ENCODE measurements at places on chromosomes 13 and 19.
A peak's percentile ranks its signal among the peaks of the same experiment; 100 is the strongest.

GRCh38 chr13:95588721-95589120 is 36.2 kb downstream of the CLDN10 start:
- no peak for DNase-seq

DNA sequence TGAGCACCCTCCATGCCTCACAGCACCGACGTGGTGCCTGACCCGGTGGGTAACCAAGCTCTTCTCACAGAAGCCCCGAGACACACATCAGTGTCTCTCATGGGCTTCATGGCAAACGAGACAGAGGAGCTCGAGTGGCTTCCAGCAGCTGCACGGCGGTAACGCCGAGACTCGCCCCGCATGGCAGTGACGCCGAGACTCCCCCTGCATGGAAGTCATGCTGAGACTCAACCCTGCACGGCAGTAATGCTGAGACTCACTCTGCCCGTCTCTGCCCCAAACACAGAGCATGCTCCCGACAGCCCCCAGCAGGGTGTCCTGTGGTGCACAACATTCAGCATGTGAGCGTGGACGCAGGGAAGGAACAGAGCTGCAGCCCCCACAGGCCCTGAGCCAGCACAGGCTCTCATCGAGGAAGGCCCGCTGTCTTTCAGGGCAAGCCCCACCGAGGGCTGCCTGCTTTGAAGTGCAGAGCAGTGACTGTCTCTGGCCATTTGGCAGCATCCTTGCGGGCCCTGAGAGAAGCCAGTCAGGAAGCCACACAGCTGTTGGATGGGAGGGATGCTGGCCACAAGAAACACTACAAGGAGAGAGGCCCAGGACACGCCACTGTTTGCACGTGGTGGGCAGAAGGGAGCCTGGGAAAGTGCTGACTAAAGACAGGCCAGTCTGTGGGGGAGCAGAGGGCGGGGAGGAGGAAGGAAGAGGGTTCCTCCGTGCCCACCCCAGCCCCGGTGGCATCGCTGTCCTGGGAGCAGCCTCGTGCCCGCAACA is 9.5 kb downstream of the GAS6 start:
- peak; percentile 81 for DNase-seq

- no peak for DNase-seq
These were observed at the start of gene ONECUT3 for GRCh38 chr19:1752757-1753728. TSS of gene ONECUT3 (plus strand) at chr19:1753506. CDS start at chr19:1753663, 157 bp downstream.

- DNase-seq, result peak; percentile 44
These were observed 1.1 kb upstream of the SHC2 start for GRCh38 chr19:461721-462551.

DNA sequence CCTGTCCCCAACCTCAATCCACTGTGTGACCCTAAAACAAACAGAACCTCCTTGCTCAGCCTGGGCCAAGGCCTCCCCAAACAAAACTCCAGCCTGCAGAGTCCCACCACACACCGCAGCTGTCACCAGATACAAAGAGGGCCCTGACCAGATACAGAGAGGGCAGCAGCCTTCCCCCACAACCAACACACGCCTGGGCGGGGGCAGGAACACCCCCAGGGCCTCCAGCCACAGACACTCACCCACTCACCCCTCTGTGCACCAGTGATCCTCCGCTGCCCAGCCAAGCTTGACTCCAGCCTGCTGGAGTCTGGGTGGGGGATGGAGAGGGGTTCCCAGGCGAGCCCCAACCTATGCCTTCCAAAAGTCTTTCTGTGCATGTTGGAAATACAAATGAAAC is 5.9 kb upstream of the CIRBP start:
- no peak for DNase-seq

- DNase-seq, result no peak
These were observed 213.9 kb upstream of the SERP2 start for GRCh38 chr13:44159633-44160279.

- DNase-seq, result no peak
These were observed 416.2 kb downstream of the DIAPH3 start for GRCh38 chr13:59747529-59747928.

GRCh38 chr13:94481941-94482340 is 2.5 kb upstream of the DCT start:
- peak; percentile 21 for DNase-seq

GRCh38 chr19:45553464-45553863 is 31.1 kb downstream of the OPA3 start:
- no peak for DNase-seq

DNA sequence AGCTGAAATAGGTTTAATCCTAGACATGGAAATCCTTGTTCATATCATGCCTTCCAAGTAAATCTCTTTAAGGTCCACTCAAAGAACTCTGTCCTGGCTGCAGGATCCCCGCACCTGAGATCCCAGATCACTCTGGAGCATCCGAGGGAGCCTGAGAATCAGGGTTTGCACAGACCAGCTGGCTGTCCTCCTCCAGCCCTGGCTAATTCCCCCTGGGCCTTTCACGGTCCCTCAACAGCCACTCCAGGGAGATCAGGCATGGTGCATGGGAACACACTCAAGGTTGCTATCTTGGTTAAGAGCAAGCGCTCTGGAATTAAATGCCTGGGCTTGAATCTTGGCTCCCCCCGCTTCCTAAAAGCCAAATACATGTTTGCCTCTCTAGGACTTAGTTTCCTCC is 130.8 kb downstream of the IRS2 start:
- DNase-seq, result no peak

DNA sequence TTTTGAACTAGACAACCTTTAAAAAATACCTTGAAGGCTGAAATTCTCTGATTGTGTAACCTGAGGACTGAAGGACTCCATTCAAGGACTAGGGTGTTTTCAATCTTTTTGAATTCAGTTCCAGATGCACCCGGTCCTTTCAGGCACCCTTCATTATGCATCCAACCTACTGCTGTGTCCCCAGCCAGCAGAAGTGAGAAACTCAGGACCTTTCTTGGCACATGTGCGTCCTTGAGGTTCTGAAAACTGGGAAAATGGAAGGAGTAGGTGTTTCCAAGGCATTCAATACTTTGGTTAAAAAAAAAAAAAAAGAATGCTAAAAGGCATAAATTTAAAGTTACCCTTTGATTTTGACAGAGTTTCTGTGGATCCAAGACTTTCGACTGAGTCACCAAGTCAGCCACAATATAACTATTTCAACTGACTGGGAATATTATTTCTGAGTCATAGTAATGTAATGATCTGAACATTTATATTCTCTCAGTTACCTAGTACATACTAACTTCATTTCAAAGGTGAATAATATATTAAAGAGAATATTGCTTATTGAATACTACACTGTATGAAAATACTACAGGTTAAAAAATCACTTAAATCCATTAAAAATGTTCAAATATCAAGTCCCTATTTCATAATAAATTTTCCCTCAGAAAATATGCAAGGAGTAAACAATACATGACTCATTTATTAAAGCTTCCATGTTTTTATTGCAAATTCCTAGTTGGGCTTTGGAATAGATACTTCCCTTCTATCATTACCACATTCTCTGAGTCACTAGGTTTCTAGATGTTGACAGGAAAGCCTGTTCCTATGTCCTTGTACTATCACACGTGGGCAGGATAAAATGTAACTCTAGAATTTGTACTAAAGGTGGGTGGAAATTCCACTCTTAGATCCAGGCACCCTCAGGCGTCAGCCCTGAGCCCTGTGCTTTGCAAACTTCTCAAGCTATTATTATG is 2.4 kb upstream of the ITGBL1 start:
- no peak for DNase-seq

- no peak for DNase-seq
These were observed 30.3 kb downstream of the ZNF763 start for GRCh38 chr19:11995174-11995573.

DNA sequence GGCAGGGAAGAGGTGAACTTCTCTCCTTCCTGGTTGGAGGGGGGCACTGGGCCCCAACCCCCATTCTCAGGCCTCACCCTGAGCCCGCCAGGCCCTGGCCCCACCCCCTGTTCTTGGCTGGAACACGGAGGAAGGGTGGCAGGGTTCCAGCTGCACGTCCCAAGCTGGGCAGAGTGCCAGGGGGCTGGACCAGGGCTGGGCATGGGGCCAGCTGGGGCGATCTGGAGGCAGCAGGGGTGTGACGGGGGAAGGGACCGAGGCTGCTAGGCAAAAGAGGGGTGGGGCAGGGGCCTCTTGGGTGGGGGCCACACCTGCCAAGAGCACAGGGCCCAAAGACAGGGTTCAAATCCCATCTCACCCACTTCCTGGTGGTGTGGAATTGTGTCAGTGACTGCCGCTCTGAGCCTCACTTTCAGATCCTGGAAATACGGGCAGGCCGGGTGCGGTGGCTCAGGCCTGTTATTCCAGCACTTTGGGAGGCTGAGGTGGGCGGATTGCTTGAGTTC is 2.2 kb downstream of the HIF3A start:
- DNase-seq, result peak; percentile 96

DNA sequence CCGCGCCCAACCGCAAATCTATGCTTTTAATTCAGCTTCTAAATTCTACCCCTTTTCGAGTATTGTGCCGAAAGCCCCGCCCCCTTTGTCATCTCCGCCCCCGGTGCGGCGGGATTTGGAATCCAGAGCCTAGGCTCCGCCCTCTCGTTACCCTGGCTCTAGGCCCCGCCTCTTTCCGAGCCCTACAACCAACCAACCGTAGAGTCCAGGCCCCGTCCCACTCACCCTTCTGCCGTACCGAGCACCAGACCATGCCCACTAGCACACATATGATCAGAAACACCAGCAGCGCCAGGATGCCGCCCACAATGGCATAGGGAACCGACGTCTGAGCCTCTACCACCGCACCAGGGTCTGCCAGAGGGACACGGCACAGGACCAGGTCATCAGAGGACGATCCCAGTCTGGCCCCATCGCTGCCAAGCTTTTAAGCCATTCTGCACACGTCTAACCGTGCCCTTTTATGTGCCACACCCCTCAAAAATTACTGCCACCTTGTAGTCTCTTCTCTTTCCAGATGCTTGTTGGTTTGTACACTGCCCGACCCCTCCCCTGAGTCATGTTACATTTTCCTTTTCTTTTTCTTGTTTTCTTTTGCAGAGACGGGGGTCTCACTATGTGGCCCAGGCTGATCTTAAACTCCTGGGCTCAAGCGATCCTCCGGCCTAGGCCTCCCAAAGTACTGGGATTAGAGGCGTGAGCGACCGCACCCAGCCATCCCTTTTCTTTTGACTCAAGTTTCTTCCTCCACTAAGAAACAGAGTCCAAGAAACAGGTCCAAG is 4.7 kb upstream of the ZNF428 start:
- DNase-seq, result no peak

GRCh38 chr13:37127691-37128241 is 22.3 kb upstream of the CSNK1A1L start:
- DNase-seq, result peak; percentile 90

- DNase-seq, result no peak
These were observed 148.6 kb upstream of the ZNF507 start for GRCh38 chr19:32196690-32197420.

GRCh38 chr13:103243495-103243894 is 177.3 kb upstream of the SLC10A2 start:
- no peak for DNase-seq

DNA sequence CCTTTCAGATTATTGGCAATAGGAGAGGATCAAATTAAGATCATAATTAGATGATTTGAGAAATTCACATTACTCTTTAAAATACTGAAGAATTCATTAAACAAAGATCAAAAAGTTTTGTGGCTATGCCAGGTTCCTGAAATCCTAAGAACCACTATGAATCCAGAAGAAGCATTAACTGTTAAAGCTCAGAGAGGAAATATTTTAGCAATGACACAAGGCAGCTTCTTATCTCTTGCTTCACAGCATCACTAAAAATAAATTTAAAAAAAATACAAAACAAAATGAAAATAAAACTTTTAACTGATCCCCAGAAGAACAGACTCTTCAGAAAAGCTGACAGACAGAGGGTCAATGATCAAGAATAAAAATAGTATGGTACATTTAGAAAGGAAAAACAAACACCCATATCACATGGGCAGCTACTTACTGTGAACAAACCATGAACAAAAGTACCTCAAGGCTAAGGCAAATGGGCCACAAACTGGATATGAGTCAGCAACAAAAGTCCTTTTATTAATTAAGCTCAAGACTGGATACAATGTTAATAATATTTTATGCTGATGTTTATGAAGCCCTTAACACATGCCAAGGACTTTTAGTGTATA is 19.6 kb downstream of the RNF6 start:
- no peak for DNase-seq

DNA sequence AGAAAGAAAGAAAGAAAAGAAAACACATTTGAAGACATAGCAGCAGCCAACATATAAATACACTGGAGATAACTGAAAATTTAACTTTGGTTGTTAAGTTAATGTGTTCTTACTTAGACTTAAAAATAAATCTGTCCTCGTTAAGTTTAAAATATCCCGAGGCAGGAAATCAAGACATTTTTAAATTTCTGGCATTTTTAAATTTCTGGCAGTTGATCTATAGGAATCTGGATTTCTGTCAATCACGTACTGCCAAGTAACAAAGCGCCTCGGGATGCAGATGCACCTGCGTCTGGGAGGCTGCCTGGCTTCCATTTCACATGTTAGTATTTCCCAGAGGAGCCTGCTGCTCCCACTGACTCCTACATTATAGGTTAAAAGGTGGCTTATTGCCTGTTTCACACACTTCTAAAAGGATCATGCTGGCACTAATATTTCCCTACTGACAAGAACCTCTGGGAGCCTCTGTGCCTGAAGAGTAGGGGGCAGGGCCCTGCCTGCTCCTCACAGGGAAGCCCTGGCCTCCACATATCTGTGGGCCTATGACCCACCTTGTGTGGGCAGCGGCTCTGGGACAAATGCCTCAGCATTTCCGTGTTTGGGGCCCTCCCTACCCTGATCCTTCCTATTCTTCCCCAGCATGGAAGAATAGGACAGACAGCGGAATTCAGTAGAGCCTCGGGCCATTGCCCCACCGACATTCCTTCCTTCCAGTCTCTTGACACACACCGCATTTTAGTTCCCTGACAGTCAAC is 62.8 kb upstream of the ATP12A start:
- DNase-seq, result peak; percentile 39

DNA sequence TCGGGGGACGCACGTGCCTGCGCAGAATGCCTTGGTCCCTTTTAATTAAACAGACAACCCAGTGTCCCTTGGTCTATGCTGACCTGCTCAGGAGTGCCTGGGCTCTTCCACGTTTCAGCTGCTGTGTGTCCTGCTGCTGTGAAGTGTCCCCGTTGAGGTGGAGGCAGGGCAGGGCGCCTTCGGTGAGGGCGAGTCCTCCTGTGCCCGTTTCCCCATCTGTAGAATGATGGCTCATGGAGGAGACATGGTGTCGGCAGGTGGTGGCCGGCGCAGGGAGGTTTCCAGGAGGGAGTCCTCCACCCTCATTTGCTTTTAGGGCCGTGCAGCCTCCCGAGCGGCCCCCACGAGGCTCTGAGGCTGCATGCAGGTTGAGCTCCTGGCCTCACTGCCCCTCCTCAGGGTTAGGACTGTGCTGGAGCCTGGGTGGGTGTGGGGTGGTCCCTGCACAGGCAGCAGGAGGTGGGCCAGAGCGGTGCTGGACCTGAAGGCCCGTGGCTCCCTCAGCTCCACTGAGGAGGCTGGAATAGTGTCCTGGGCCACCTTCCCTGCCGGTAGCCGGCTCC is 8.8 kb downstream of the STK11 start:
- no peak for DNase-seq

GRCh38 chr19:18396471-18397241 is 766 bp downstream of the LRRC25 start:
- DNase-seq, result no peak

GRCh38 chr19:41299046-41299754 is 10.8 kb upstream of the CCDC97 start:
- DNase-seq, result peak; percentile 51

GRCh38 chr19:45717983-45718650 is 12.6 kb downstream of the FBXO46 start:
- DNase-seq, result no peak

- DNase-seq, result peak; percentile 93
These were observed 1.4 kb upstream of the RAVER1 start for GRCh38 chr19:10334588-10335351.

Measured in muscle of leg (tissue), 16 donors.